ENCODE measurements at places on chromosomes 3 and 15.

GRCh38 chr15:49815950-49816349, 195.1 kb downstream of the DTWD1 start:
- DNase-seq: no peak

DNA sequence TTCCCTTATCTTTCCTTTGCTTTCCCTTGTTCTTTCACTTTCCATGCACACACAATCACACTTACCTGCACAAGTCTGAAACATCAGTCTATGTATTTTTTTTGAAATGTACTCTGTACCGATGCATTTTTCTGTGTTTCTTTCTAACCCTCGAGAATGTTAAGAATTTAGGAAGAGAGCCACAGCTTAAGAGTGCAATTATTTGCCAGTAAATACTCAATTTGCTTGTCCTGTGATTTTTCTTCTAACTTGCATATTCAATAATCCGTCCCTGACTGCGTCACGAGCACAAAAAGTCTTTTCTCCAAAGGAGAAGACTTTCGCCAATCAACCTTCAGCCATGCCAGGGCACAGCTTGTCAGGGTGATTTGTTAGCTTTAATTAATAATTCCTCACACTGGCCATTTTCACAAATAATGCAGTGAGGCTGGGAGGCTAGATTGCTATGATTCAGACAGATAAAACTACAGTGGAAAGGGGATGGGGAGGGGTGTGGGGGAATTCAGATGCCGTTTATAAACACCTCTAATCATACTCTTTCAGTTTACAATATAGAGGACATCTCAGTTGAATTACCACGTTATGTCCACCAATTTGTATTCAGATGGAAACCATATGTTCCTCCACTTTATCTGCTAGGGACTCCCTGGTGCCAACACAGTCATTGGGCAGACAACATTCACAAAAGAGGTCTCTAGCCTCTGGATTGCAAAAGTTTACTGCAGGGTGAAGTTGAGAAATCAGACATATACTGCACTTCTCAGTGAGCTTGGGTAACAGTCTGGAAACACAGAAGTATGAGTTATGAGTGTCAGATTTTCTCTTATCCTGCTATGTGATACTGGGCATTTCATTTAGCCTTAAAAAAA, 388.0 kb downstream of the ZBTB20 start:
- DNase-seq: no peak

GRCh38 chr15:78157203-78157602, 8.0 kb downstream of the IDH3A start:
- no peak for DNase-seq

- DNase-seq: no peak
Observed at GRCh38 chr15:45106002-45106790, 7.8 kb downstream of the DUOX2 start.

- no peak for DNase-seq
Observed at GRCh38 chr3:73563896-73564582, 60.7 kb downstream of the PDZRN3 start.

DNA sequence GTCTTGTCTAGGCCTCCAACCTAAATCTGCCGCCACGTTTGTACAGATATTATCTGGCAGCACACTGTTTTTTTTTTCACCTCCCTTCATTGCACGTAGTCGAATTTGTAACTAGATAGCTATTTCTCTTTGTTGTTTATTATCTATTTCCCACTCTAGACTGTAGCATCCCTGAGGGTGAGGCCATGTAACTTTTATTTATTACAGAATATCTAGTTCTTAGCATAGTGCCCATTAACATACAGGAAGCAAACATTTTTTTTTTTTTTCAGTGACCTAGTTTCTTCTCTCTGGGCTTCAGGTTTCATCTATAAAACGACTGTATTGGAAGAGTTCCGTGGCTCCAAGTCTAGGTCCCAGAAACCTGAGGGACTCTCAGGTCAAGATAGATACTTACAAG, 354.3 kb downstream of the FGF12 start:
- DNase-seq: no peak

GRCh38 chr3:169041677-169042171, 621.8 kb downstream of the MECOM start:
- DNase-seq: no peak

GRCh38 chr3:171445620-171446204, 14.5 kb downstream of the TNIK start:
- DNase-seq: no peak

GRCh38 chr3:161035711-161036110, 69.4 kb downstream of the B3GALNT1 start:
- no peak for DNase-seq

DNA sequence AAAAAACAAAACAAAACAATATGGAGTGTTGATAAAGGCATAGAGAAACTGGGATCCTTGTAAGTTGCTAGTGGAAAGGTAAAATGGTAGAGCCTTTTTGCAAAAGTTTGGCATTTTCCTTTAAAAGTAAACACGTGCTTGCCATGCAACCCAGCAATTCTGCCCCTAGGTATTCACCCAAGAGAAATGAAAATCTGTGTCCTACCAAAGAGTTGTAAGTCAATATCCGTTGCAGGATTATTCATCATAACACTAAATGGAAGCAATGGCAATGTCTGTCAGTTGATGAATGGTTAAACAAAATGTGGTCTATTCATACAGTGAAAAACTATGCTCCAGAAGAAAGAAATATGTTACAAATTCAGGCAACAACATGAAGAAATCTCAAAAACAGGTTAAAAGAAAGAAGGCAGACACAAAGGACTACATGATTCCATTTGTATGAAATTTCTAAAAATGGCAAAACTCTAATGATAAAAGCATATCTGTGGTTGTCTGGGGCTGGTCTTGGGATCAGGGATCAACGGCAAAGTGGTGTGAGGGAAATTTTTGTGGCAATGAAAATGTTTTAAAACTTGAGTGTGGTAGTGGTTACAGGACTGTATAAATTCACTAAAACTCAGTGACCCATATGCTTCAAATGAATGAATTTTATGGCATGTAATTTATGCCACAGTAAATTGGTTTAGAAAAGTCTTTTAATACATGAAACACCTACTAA, 229.6 kb downstream of the OPA1 start:
- no peak for DNase-seq

DNA sequence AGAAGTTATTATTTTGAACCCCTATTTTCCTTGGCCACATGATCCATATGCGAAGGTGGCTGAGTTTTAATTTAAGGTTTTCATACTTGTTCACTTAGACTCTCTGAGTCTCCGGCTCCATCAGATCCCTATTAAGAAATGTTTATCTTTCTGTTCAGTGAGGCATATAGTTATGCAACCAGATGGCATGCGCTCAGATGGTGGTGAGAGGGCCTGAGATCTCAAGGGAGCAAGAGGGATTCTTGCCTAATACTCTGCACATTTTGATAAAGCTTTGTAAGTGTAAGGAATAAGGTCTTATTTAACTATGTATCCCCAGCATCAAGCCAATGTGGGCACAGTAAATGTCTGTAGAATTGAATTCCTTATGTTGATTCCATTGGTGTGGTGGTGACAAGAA, 78.9 kb upstream of the DPH6 start:
- no peak for DNase-seq

- DNase-seq: no peak
Observed at GRCh38 chr3:143171141-143171980, 51.8 kb downstream of the CHST2 start.

DNA sequence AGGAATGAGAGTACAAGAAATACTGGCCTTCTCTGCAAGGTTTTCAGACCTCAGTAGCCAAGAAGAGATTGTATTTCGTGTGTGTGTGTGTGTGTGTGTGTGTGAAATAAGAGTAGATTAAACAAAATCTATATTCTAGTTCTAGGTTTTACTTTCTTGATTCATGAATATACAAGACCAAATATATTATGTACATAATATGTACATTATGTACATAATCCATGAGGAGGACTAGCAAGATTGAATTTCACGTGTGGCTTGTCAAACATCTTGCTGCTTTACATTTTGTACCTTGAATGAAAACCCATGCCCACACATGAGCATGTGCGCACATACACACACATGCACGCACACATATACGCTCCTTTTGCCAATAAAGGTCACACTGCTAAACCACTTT, 18.2 kb upstream of the STT3B start:
- DNase-seq: no peak

- no peak for DNase-seq
Observed at GRCh38 chr15:81531109-81531592, 157.1 kb upstream of the TMC3 start.

DNA sequence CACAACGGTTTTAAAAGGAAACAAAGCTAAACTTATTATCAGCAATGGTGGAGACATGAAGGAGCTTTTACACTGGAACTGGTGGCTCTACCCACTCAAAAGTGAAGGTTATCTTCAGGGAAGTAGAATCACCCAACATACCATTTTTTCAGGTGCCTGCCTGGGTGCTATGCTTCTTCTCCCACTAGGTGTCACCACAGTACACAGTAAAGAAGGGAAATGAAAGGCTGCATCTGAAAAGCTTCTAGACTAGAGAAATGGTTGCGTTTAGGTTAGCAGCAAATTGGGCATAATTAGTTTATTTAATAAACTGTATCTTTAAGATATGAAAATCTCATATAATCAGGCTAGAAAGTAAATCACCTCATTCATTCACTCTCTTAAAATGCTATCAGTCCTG, 47.0 kb upstream of the SELENOK start:
- no peak for DNase-seq

DNA sequence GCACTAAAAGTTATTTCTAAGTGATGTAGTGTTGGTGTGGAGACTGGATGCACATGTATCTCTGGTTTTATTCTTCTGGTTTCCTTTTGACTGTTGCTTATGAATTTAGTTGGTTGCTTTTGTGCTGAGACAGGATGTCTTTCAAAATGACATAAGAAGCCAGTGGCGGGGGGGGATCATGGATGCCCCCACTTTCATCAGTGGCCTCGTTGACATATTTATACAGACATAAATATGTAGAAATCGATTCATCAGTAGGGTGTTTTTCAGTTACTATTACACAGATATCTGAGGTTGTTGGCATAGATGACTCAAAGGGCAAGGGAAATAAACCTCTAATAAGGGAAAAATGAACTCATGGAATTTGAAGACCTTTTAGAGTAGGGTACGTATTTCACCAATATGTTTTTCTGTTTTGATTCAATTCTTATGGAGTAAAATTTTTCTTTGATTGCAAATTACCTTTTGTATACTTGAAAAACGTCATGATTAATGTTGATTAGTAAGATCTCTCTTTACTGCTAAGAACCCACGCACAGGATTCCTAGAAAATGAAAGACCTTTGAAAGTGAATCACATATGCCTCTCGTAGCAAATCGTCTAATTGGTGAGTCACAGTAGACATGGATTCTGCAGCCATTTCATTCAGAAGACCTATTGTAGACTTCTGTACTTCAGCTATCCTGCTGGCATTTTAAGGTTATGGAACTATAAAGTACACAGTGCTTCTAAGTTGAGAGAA, 97.4 kb upstream of the RBMS3 start:
- DNase-seq: no peak

DNA sequence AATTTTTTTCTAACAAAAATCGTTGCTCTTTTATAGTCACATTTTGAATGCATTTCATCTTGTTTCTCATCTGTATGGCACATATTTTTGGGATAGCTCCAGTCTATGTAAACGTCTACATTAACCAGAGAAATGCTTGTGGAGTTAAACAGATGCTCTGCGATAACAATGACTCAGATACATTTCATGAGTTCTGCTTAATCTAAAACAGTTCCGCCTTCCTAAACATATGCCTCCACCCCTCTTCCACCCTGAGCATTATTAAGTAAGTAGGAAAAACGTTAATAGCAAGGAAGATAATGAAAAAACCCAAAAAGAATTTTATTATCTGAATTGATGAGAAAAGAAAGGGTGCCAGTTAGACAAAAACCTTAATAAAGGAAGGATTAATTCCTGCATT, 396.1 kb downstream of the TUSC7 start:
- no peak for DNase-seq

GRCh38 chr15:100335335-100335999, 6.3 kb downstream of the ADAMTS17 start:
- no peak for DNase-seq

GRCh38 chr15:85318048-85318731, 62.2 kb upstream of the AKAP13 start:
- DNase-seq: no peak

DNA sequence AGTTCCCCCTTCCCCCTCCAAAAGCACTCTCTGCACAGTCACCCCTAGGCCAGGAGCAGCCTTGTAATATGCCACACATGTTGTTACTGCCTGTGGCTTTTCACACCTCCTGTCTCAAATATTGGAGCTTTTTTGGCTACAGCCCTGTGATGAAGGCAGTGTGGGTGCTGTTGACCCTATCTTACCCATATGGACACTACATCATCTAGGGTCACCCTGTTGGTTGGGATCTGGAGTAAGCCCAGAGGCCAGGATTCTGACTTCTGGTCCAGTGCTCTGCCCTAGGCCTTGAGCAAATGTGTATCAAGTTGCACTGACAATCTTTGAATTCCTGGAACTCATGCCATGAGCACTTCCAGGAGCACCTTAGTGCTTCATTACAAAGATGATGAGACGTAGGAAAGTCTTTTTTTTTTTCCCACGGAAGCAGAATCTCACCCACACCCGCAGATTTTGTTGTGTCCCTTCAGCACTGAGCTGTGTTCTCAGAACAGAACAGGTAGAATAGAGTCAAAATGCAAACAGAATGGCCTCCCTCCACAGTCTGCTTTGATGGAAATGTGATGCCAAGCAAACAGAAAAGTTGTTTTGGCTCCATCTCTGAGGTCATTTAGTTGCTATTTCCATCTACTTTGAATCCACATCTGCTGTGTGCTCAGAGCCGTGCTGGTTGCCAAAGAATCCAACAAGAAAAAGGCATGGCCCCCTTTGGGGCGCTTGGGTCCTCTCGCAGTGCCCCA, 49.6 kb downstream of the SMAD3 start:
- DNase-seq: no peak

DNA sequence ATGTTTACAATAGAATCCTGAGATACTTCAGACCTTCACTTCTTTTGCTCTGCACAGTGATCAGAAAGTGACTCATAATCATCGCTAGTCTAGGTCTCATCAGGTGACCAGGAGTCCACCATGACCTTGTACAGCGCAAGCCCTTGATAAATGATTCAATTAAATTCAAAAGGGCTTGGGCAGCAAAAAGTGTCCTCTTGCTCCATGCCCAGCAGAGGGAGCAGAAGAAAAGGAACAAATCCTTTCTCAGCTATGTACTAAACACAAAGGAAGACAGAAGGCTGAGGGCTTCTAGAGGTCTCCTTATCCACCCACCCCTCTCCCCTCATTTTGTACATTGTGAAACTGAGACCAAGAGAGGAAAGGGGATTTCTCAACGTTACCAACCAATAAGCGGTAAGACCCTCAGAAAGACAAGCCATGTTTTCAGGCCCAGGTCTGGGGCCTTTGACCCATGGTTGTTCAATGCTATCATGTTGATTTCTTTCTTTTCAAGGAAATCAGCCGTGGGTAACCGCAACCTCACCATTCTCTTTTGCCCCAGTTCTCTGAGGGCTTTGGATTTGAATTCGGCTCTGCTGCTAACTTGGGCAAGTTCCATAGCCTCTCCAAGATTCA, 74.8 kb downstream of the AQP9 start:
- no peak for DNase-seq
